ENCODE measurements at places on chromosomes 1 and 21.

- no peak for DNase-seq
Measured at GRCh38 chr1:154744352-154745035, 125.6 kb downstream of the KCNN3 start.

DNA sequence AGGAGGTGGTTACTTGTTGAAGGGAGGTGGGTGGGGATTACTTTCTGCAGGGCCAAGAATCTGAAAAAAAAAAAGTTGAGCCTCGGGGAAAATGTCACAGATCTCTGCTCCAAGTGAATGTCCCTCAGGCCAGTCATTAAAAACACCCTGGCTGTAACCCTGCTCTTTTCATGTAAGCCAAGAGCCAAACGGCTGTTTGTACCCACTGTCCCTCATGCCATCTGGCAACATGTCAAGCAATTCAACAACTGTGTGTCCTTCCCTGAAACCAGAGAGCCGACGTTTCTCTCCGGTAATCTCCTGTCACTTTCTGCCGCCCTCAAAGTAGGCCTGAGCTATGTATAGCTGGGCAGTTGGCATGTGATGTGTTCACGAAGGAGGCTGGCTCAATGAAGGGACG lies 14.7 kb downstream of the CASQ2 start:
- DNase-seq = no peak

DNA sequence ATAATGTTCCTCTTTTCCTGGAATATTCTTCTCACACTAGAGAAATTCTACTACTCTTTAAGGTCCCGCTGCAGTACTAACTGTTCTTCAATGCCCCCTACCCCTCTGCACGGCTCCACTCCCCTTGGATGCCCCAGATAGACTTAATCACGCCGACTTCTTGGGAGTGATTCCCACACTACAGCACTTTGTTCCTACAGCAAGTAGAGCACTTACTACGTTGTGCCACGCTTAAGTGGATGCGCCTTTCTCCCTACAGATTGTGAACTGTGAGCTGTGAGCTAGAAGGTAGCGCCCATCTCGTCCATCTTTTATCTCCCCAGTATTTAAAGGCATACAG lies 2.2 kb downstream of the ZNF436 start:
- DNase-seq = no peak

- peak; percentile 83 for DNase-seq
Measured at GRCh38 chr1:208731981-208732821, 488.0 kb upstream of the PLXNA2 start.

DNA sequence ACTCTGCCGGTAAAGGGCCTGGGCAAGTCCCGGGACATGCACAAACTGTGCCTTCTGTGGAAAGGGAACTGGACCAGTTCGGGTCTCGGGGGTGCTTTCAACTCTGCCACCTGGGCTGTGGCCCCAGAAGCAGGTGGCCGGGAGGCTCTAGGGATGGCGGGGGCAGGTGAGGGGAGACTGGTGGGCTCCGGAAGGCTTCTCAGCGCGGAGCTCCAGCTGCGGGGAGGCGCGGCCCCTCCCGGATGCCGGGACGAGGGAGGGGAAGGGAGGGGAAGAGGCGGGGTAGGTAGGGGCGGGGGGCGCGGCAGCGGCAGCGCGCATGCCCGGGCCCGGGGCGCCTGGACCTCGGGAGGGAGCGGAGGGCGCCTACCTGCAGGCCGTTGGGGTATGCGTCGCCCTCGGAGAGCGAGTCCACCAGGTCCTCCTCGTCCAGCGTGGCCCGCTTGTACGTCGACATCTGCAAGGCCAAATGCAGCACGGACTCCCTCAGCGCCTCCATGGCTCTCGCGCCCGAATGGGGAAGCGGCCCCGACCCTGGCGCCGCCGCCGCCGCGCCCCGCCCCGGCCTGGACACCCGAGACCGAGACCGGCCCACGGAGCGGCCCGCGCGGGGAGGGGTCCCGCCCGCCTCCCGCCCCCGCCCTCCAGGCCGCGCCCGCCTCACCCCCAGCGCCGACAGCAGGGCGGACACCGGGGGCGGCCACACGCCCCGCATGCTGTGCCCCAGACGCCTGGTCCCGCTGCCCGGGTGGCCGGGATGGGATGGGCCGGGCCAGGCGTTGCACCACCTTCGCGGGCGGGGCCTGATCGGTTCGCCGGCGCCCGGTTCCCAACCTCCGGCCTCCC lies at the start of gene ECE1:
TSS of gene ECE1 (minus strand) at position 764 of the 846 bp plus-strand sequence. CDS start at position 715, 49 bp downstream.
- no peak for DNase-seq

GRCh38 chr1:177069490-177069889 lies 95.0 kb downstream of the ASTN1 start:
- no peak for DNase-seq

DNA sequence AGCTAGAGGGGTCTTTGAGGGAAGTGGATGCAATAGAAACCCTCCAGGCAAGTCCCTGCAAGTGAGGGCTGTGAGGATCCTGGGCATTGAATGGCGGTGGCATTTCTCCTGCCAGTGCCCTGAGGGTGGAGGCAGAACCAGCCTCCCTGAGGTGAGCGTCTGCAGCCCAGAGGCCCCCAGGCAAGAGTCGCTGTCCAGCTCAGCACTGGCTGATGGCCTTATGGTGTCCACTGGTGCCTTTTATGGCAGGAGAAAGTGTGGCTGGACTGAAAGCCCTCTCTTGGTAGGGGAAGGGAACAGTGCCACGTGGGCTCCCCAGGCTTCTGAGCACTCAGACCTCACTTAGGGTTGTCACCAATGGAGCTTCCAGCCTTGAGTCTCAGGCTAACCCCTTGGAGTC lies 77.3 kb downstream of the SH3BGR start:
- no peak for DNase-seq
